Activated CD4-positive, alpha-beta T cell treated with anti-CD3 and anti-CD28 coated beads, Interleukin-2, Interleukin-4, amounts not matched to agents 100 ng/mL and 50 ng/mL, durations not matched to agents 16 hours and 8 hours (primary cell): ENCODE measurements at places on chromosomes 1 and 21.

GRCh38 chr1:234920136-234920842 lies 208.3 kb downstream of the TOMM20 start:
- DNase-seq, result no peak

- no peak for DNase-seq
These were observed 177.7 kb downstream of the C1orf94 start for GRCh38 chr1:34354367-34354766.

GRCh38 chr1:230226007-230226800 lies 159.2 kb downstream of the GALNT2 start:
- no peak for DNase-seq

DNA sequence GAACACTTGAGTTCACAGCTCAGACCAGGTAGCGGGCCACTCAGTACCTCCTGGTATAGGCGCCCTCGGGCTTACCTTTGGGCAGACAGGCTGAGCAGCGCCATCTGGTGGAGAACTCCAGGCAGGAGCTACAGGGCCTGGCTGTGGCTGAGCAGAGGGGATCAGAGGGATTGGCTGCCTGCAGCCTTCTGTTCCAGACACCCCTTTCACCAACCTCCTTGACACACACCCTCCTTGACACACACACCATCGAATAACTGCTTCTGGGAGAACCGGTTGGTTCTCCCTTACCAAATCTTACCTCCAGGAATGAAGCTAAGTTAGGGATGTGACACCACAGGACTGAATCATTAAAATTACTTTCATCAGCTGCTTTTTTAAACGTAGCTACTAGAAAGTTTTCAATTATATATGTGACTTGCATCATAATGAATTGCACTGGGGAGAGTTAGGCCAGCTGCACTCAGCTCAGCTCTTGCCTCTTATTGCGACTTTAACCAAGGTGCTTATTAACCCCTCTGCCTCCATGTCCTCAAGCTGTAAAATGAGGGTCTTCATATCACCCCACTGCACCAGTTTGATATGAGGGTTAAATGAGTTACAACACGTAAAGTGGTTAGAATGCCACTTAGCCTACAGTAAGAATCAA lies 6.6 kb downstream of the LIN28A start:
- DNase-seq, result peak; percentile 87

DNA sequence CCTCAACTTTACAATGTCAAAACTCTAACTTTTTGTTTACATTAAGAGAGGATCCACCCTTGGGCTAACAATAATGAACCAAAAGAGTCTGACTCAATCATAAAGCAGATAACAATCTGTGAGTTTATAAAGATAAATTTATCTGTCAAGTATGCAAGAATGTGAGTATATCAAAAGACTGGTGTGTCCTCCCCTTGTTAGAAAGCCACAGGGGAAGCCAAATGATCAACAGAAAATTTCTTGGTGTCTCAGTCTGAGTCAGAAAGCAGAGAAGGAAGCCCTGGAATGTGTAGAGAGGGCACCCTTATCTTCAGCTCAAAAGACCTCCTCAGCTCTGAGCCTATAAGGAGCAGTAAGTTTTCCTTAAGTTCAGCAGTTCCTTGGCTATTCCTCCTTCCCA lies 13.9 kb upstream of the PDIK1L start:
- peak; percentile 51 for DNase-seq

GRCh38 chr1:203480525-203481084 lies 5.0 kb downstream of the PRELP start:
- no peak for DNase-seq

GRCh38 chr21:42063571-42064521 lies 7.3 kb upstream of the UMODL1 start:
- DNase-seq, result peak; percentile 44

DNA sequence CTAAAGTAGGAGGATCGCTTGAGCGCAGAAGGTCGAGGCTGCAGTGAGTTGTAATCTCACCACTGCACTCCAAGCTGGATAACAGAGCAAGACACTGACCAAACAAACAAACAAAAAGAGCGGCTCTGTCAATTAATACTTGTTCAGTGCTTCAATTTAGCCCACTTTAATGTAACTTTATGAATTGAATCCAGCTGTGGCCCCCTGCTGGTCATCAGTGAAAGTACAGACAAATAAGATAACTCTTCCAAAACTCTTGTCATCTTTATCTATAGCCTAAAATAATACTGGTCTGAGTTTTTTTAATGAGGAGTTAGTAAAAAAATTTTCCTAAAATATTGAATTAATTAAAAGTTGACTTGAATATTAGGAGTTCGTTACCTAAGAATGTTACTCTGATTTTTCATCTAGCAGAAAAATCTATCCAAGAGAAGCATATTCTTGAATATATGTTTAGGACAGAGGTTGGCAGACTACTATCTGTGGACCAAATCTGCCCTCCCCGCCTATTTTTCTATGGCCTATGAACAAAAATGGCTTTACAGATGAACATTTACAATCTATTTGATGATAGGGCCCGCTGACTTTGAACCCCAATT lies 26.1 kb downstream of the ATP5PF start:
- peak; percentile 42 for DNase-seq

- DNase-seq, result peak; percentile 7
These were observed 626 bp downstream of the DYRK3 start for GRCh38 chr1:206635978-206636345.

- no peak for DNase-seq
These were observed at the start of gene BCL2L15 for GRCh38 chr1:113887402-113888175. Gene BCL2L15 (minus strand): TSS chr1:113887581. CDS start chr1:113887375, 206 bp downstream.
